Cardiac ventricle fibroblast (primary cell): ENCODE measurements at places on chromosomes 4 and X. TPM values are rescaled to one million over a fixed set of nuclear protein-coding genes. Genes with fewer than 3 reads are reported as not detected.

The DCAF12L2 gene
- not detected in 2 replicates for total RNA-seq

The P2RY8 gene
- not detected in 2 replicates for total RNA-seq

The NPY5R gene
- not detected in 2 replicates for total RNA-seq

The PLAC8 gene
- not detected in 2 replicates for total RNA-seq

The FHDC1 gene
- 0.06 and 0.15 TPM in 2 replicates for total RNA-seq

The CNKSR2 gene
- total RNA-seq: not detected in 2 replicates

The MGARP gene
- total RNA-seq: 7.2 and 7.6 TPM in 2 replicates
